ENCODE measurements at places on chromosomes 7 and 10.

DNA sequence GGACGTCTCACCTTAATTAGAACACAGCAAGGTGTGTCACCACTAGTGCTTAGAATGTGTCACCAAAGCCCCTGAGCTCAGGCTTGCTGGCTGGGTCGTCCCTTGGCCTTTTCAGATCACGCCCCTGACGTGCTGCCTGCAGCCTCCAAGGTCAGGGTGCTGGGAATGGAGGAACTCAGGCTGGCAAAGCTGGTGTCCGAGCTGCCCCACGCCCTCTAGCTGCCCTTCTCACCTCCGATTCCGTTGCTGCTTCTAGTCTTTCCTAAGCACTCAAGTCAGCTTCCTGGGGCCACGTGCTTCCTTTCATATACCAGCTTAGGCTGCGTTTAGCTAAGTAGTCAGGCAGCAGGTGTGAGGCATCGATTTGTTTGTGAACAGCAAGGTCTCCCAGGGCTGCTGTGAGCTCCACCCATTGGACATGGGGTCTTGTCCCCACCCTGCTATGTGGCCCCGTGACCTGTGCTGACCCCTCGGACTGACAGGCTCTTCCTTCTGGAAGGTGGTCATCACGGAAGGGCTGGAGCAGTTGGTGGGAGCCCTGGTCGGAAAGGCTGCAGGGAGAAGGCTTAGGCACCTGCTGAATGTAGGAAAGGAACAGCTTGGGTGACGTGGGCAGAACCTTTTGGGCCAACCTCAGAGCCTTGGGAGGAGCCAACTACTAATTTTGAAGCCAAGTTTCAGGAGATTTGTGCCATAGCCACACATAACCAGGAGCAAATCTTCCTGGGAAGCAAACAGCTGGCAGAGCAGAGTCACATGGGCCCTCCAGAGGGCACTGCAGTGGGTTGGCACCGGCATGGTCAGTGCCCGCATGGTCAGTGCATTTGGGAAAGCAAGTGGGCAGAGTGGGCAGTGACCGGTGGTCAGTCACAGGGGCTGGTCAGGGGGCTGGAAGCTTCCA is 28.8 kb downstream of the VIPR2 start:
- DNase-seq = no peak

DNA sequence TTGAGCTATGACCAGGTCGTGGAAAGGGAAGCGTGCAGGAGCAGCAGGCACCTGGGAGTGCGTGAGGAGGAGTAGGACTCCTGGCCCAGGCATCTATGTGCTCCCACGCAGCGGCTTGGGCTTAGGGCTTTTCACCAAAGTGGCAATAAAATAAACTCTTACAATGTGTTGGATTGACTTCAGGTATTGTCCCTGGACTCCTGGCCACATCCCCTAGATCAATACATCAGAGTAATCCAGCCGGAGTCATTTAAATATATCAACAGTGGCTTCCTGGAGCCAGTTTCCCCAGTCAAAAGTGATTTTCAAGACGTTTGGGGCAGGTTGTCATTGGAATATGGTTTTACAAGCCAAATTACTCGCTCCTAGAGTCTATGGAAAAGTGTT is 344.4 kb downstream of the WDR11 start:
- DNase-seq = no peak

DNA sequence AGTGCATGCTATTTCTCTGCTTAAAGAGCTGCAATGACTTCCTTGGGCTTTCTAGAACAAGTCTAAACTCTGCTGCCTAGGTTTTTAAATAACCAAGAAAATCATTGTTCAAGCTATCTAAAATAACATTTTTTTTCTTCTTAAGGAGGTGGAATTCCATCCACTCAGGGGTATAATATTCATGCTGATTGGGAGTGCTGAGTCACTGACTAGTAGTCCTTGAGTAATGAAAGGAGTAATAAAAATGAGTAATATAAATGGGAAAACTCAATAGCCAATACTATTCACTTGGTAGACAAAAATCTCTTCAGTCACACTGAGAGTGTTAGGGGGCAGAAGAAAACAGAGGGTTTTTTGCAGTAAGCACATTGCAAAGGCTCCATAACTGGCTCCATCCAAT is 72.0 kb downstream of the GFRA1 start:
- DNase-seq = no peak

DNA sequence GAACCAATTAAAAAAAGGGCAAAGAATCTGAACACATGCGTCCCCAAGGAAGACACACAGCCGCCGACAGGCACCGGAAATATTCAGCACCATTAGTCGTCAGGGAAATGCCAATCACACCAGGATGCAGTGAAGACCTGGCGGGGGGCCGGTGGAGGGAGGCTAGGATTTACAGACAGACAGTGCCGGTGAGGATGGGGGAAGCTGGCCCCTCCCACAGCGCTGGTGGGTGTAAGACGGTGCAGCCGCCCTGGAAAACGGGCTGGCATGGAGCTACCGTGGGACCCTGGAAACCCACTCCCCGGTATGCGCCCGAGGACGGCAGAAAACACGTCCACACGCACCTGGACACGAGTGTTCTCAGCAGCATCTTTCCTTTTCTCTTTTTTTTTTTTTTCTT is 4.8 kb upstream of the ADAP1 start:
- DNase-seq = no peak

DNA sequence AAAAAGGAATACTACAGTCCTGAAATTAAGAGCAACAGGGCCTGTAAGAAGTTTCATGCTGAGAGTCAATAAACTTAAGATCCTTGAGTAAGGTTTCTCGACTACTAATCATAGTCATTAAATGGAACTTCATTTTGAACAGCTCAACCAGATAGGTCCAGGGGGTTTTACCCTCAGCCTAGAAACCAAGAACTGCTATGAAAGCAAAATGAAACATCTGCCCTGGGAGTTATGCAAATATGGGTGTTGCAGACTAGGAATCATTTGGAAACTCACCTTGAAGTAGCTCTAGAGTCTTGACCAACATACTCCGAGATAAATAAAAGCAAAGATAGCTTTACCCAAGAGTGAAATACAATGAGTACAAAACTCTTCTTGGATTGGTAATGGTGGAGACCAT is 128.0 kb downstream of the HGF start:
- DNase-seq = no peak

- no peak for DNase-seq
Measured at GRCh38 chr7:304574-305409, 14.8 kb downstream of the FOXL3 start.

Measured in T1000 (cell line).